Skin of body (tissue), 3 donors: ENCODE measurements at places on chromosomes 3 and 15. TPM values are rescaled to one million over a fixed set of nuclear protein-coding genes. Genes with fewer than 3 reads are reported as not detected.

The WDR53 gene
- 9.7 TPM for total RNA-seq

GRCh38 chr3:127629467-127630403 lies 750 bp downstream of the PODXL2 start:
- DNase-seq: no peak

GRCh38 chr15:68791431-68792283 lies 29.0 kb downstream of the ANP32A start:
- DNase-seq: no peak

The CSPG5 gene
- total RNA-seq: 1.2 TPM

The TUSC7 gene
- not detected for total RNA-seq

DNA sequence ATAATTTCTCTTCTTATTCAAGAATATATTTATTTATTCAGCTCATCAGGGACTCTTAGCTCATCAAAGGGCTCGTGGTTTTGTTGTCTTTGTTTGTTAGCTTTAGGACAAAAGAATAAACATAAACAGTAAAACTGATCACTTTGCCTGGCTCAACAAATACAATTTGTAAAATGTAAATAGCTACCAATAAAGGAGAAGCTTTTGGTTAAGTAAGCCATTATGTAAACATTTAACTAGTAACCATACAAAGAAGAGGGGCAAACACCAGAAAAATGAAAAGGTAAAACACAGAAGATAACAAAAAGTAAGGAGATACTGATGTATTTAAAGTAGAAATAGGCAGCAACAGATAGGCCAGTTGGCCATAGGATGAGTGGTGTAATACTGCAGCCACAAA lies 761.7 kb downstream of the ROBO1 start:
- DNase-seq: no peak

DNA sequence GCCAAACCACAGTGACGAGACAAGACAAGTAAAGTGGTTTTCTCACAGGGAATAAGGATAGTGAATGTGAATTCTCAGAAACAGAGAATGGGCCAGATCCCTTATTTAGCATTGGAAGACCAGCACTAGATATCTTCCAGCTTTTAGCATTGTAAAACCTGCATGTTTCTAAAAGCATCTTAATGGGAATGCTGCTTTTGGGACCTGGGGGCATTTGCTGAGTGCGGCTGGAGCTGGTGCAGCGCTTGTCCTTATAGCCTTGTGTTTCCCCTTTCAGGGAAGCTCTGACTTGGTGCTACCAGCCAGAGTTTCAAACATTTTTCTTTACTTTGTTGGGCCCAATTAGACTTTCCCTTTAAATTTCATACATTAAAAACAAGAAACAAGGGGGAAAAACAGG lies 52.9 kb downstream of the CLSTN2 start:
- DNase-seq: no peak

DNA sequence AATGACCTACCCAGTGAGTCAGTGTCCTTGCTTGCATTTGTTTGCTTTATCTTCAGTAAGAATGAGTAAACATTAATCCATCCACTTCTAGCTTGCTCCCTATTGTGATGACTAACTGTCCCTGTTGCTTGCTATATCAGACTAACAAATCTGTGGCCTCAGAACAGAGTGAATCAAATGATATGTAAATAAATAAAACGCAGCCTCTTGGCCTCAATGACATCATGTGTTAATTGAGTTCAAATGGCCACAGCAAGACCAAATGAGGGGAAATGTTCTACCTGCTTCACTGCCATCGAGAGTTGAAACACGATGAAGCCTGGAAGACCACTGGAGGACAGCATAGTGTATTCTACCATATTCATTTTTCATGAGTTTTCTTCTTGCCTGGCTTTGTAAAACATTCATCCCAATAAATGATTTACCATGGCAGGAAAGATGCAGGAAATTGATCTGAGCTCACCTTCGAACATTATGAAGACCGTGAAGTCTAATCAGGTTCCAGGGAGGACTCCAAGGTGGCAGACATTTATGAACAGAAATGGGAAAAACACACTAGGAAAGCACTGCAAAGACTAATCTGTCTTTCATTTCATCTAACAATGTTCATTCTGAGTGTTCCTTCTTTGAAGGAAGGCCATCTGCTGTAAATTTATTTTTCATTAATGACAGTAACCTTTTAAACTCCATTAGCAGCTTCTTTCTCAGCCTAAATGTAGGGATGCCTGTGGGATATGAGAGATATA lies 1144.5 kb downstream of the TUSC7 start:
- no peak for DNase-seq
